ENCODE measurements at places on chromosomes 6 and 20.

DNA sequence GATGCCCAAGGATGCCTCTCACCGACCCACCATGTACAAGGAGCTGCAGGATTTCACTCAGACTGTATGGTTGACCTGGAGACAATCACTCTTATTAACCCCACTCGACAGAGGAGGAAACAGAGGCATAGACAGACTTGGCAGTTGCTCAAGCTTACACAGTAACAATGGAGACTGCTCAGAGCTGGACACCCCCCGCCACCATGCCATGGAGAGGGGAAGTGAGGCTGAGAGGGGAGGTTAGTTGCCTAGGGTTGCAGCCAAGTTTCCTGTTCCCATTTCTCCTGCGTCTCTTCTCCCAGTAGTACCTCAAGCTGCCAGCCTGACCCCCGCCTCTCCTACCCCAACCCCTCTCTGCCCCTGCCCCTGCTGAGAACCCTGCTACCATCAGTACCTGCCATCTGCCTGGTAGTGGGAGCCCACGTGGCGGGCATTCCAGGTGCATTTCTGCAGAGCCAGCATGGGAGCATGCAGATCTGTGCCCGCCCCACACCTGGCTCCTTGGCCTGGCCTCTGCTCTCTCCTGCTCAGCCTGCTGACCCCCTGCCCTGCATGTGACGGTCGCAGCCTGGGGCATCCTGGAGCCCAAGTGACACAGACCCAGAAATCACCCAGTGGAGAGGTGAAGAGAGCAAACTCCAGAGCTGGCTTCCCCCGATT is 157.7 kb downstream of the PREX1 start:
- no peak for DNase-seq

DNA sequence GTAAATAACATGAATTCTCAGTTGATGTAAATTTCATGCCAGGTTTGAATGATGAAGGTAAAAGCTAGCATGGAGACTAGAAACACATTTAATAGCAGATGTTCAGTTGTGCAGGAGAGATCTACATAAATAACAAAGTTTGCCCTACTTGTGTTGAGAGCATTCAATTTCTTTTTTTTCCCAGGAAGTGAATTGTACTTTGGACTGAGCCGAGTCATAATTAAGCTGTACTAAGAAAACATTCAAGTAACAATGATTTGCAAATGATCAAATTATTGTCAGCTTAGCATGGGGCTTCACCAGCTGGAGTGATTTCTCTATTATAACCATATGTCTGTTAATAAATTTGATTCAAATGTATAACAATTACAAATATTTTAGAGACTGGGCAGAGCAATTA is 893.5 kb upstream of the MAP3K7 start:
- DNase-seq: no peak

DNA sequence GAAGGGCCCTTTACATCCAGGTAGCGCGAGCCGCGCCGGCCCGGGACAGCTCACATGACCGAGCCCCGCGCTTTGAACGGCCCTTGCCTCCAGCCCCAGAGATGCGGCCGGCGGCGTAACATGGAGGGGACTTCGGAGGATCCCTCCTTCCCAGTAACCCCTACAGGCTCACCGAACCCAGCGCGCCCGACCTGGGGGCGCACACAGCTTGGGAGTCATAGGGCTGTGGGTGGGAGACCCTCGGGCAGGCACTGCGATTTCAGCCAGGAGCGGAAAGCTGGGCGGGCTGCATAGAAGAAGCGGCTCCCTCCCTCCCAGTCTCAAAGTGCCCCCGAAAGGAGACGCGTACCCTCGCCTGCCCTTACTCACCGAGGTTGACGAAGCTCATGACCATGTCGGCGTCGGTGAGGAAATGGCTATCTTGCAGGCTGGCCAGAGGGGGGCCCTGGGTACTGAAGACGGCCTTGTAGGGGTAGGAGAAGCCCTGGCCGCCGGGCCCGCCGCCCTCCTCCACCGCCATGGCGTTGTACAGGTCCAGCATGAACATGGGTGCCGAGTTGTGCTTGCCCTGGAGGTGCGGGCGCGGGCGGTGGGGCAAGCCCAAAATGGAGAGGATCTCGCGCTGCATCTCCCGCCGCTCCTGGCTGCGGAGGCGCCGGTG is 975 bp downstream of the BMP7 start:
- no peak for DNase-seq

- DNase-seq: no peak
Measured at GRCh38 chr6:37982317-37982716, 162.8 kb downstream of the ZFAND3 start.

- peak; percentile 2 for DNase-seq
Measured at GRCh38 chr20:41169162-41169690, 31.9 kb downstream of the PLCG1 start.

- DNase-seq: no peak
Measured at GRCh38 chr6:133683308-133683580, 205.7 kb upstream of the TCF21 start.

DNA sequence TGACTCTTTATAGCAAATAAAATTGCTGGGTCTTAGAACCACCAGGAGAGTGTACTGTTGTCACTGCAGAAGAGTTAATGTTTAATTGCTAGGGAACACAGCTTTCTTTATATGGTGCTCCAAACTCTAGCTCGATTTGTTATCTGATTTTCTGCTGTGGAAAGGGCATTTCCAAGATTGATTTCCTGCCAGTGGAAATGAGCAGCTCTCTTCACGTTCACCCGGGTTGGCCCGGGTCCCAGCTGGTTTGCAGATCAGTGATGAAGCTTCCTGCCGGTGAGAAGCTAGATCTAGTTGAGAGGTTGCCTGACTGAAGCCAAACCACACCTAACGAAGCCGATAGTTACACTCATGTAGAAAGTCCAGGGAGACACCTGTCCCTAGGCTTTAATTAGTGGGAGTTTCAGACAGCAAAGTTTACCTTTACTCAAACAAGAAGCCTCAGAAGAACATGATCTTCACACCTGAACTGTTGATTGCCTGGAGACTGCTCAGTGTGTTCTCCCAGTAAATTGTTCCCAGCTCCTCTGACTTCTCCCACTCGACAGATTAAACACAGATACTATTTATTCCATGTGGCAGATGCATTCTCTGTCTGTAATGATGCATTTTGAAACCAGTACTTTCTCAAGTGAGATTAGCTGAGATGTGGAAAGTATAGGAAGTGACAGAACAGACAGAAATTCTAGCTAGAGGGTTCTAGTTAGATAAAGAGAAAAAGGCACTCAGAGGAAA is 27.8 kb downstream of the PAQR8 start:
- peak; percentile 74 for DNase-seq

GRCh38 chr6:39347906-39348585 is 25.5 kb upstream of the KCNK16 start:
- DNase-seq: peak; percentile 76

GRCh38 chr20:44212792-44213191 is 2.2 kb upstream of the OSER1 start:
- no peak for DNase-seq

GRCh38 chr20:10167040-10167439 is 51.6 kb upstream of the SNAP25 start:
- DNase-seq: no peak

DNA sequence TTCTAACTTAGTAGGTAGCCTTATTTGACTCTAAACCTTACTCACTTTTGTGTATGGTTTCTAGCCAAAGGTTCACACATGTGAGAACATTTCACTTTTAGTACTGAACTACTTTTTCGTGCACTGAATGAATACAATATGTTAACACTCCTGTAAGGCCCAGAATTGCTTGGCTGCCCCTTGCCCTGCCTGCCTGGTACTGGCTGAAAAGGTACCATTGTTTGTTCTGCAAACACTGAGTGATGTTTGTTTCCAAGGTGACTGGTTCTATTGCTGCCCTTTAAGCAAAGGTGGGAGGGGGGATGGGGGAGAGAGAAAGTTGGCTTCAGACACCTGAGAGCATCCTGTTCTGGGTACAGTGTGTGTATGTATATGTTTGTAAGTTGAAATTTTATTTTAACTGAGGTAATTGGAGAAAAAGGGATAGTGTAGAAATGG is 31.2 kb downstream of the RREB1 start:
- peak; percentile 72 for DNase-seq

DNA sequence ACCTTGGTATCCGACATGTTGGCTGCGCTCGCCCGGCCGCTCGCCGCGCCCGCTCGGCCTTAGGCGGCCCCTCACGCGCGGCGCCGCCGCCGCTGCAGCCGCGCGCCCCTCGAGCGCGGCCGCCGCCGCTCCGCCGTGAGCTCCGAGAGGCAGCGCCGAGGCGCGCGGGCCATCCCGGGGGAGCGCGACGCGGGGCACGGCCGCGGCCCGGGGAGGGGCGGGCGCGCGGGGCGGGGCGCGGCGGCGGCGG is at the start of gene KIF13A:
KIF13A (minus strand) TSS at position 189 of the 250 bp plus-strand sequence; CDS start at position 17, 172 bp downstream.
- peak; percentile 11 for DNase-seq

DNA sequence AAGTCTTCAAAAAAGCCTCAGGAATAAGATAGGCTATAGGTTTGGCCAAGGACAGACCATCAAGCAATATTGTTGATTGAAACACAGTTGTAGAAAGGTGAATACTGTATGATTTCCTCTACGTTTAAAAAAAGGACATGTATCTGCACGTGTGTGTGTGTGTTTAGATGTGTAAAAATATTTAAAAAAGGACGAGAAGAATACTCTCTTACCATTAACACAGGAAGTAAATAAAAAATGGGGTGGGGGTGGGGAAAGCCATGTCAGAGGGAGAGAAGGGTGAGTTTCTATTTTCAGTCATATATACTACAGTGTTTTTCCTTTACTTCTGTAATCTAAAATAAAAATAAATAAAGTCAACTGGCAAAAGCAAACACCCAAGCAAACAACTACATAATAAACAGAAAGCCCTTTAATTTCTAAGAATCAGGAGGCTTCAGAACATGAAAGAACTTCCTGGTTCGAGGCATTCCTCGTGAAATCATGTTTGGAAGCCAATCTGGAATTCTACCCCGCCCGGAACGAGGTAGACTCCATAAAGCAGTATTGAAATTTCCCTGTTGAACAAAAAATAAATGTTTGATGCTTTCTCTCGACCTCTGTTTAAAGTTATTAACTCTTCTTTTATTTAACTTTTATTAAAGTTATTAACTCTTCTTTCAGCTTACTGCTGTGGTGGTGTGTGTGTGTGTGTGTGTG is 158.1 kb upstream of the ZNF217 start:
- DNase-seq: no peak

DNA sequence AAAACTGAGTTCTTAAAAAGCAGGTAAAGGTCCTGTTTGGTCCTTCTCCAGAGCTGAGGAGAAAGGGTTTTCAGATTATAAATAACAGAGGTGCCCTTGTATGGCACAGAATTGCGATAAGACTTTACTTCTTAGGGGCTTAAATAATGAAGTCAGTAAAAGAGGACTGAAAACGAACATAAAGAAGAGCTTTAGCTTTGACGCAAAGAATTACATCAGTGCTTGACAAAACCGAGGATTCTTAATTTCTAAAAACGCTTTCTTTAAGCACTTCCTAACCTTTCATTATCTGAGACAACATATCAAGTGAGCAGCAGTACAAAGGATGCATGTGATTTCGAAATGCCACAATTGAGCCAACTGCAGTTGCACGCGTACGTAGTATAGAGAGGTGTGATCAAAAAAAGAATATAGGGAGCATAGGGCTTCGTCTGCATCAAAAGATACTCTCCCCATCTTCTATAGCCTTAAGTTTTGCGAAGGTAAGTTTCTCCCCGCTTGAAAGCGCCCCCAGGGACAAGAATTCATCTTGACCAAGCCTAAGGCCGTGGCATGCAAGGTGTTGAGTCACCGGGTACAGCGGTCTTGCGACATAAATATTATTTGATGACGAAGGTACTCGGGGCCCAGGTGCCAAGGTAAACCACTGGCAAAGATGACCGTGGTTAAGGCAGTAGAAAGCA is 778 bp upstream of the LOC128125822 start:
- peak; percentile 66 for DNase-seq

DNA sequence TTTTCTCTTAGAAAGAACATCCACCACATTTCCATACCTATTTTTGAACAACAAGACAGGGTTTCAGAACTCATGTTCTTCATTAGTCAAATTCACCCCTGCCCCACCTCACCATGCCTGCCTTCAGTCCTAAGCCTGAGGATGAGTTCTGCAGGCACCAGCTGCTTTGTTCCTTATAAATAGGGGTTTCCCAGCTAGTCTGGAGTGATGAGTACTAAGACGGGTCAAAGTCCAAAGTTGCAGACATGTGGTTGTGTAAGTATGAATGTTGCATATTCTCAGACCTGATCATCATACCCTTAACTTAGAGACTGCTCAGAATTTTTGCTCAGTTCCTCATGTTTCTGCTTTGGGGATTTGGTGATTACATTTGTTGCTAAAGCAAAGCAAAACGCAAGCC is 257.7 kb upstream of the CDYL start:
- no peak for DNase-seq

GRCh38 chr6:19879663-19880062 is 42.5 kb downstream of the ID4 start:
- DNase-seq: no peak
